ENCODE measurements at places on chromosomes 16 and 17. TPM values are rescaled to one million over a fixed set of nuclear protein-coding genes. Genes with fewer than 3 reads are reported as not detected.

DNA sequence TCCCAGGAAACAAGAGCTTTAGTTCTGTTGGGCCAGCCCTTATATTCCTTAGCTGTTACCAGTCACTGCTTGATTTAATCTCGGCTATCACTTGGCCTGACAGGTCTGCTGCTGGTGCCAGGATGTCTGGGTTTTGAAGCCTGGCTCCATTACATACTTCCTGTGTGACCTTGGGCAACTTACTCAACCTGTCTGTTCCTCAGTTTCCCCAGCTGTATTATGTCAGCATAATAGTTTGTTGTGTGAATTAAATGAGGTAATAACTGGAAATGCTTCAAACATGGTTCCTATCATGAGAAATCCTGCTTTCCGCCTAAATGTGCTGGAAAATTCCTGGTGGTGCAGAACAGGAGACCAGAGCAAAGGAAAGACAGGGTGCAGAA, 50.6 kb upstream of the STH start:
- DNase-seq = no peak

DNA sequence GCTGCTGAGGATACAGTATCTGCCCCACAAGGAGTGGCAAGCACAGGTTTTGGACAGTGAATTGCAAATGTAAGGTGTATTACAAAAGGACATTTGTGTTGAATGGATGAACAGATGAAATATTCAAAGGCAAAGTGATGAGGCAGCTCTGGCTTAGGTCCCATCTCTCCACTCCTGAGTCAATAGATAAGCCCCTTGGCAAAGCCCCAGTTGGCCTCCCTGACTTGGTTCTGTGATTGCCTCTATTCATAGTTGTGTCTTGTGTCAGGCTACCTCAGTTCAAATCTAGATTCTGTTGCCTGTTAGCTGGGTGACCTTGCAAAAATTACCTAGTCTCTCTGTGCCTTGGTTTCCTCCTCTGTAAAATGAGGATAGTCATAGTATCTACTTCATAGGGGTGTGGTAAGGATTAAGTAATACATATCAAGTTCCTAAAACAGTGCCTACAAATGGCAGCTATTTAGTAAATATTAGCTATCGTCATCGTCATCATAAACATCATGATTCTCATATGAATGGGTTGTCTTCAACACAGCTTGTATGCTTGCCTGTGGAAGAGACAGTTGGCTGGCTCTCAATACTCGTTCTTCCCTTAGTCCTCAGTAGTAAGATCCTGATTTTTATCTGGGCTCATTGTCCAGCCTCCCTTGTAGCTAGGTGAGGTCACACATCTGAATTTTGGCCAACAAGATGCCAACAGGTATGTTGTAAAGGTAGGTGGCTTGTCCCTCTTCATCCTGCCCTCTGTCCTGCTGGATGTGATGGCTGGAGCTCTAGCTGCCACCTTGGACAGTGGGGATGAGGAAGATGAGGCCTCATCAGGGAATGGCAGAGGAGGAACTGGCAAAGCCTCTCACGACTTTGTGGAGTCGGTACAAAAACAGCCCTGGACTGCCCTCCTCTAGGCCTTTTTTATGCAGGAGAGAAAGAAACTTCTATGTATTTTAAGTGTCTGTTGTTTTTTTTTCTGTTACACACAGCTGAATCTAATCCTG, 2.1 kb upstream of the MFAP4 start:
- no peak for DNase-seq

DNA sequence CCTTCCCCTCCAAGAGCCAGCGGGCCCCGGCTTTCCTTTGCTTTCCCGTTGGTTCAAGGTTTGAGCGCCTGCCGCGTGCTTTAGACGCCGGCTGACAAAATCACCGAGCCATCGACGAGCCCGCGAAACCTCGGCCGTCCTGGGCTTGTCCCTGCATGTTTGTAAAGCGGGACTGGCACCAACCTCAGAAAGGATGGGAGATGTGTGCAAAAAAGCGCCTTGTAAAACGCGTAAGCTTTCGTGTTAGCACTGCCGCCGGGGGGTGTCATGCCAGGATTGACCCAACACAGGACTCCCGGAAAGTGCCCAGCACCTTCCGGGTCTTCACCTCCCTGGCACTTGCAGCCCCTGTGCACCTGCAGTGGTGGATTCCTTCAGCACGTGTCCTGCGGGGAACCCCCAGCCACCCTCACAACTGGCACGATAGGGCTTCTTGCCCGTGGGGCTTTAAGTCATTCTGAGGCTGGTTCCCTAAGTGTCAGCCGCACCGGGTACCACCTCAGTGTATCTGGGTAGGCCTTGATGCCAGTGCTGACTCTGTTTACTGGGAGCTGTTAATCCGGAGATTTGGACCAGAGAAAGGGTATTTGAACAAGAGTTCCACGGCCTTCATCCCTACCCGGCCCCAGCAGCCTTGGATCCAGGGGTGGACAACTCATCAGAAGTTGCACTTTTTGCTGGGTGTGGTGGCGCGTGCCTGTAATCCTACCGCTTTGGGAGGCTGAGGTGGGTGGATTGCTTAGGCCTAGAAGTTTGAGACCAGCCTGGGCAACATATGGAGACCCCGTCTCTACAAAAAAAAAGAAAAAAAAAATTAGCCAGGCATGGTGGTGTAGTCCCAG, 817 bp downstream of the NDUFAF8 start:
- DNase-seq = no peak

DNA sequence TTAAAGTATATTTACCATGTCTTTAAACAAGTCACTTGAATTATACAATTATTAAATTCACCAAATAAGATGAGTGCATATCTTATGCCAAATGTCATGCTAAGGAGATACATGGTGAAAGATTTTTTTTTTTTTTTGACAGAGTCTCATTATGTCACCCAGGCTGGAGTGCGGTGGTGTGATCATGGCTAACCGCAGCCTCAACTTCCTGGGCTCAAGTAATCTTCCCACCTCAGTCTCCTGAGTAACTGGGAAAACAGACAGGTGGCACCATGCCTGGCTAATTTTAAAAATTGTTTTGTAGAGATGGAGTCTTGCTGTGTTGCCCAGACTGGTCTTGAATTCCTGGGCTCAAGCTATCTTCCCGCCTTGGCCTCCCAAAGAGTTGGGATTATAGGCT, 149.0 kb upstream of the GOT2 start:
- no peak for DNase-seq

DNA sequence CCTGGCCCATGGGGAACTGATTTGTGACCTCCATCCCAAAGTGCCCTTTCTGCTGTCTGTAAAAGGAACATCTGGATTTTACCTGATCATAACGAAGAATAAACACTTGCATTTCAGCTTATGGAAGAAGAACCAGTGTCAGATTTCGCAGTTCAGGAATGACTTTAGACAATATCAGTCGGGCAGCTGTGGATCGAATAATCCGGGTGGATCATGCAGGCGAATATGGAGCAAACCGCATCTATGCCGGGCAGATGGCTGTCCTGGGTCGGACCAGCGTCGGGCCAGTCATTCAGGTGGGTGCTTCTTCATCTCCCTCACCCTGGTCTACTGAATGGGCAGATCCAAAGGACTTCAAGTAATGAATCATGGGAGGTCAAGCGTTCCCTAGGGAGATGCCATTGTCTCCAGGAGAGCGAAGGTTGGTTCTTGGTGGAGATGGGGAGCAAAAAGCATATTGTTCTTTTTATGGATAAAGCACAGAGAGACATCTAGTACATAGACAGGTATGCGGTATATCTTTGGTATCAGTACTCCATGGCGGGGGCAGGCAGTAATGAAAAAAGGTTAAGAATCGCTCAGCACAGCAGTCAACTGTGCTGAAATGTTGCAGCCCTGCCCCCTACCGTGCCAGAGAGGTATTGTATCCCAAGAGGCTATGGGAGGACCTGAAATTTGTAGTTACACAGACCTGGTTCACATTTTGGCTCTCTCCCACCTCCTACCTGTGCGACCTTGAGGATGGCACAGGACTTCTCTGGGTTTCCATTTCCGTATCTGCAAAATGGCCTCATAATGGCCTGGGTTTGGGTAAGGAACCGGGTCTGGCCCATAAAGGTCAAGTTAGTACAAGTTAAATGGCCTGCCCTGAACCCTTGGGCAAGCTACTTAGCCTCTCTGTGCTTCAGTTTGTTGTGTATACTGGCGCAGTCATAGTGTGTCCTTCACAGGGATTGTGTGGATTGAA, 4.7 kb downstream of the COQ7 start:
- peak; percentile 11 for DNase-seq

DNA sequence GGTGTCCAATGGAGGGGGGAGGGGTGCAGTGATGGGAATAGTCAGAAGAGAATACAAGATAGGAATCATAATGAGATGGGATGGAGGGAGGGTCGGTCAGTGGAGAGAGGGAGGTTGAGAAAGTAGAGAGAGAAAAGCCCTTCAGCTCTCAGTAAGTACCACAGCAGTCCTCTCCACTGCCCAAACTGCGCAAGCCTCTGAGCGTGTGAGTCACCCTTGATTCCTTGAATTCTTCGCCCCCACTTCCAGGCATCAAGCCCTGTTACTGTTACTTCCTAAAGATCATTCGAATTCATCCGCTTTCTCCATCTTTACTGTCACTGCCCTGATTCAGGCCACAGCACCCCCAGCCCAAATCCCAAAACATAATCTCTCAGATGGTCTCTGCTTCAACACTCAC, 2.5 kb downstream of the GUCY2D start:
- peak; percentile 84 for DNase-seq

DNA sequence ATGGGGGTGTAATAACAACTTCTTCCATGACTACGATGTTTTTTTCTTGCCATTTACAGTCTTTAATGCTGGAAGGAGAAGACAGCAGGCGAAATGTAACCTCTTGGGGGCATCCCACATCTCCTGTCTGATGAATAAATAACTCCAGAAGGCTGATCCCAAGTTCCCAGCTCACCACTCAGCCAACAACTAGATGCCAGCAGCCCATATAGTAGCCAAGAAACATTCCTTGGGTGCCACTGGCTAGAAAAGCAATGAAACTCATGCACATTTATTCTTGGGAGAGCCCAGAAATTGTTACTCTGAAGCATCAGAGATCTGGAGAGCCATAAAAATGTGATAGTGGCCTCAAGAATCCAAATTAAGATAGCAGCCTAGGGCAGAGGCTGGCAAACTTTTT, 22.7 kb upstream of the TMEM101 start:
- DNase-seq = no peak

The SCIMP gene
- total RNA-seq = not detected

The RETREG3 gene
- total RNA-seq = 60.9 TPM

DNA sequence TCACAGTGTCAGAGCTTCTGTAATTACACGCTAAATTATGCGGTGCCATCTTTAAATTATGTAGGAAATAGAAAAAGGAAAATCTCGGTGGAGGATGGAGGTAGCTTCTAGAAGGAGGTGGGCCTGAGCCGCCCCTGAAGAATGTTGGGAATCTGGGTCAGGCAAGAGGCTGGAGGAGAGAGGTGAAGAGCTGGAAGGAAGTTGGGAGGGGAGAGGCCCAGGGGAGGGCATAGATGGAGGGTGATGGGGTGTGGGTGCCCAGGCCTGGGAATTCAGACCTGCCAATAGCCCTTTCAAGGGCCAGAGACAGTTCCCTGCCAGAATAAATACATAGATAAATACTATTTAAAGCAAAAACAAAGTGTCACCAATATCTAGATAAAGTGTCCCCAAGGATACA, 415.0 kb upstream of the HSBP1 start:
- DNase-seq = no peak

The ZNF469 gene
- total RNA-seq = 17.7 TPM

DNA sequence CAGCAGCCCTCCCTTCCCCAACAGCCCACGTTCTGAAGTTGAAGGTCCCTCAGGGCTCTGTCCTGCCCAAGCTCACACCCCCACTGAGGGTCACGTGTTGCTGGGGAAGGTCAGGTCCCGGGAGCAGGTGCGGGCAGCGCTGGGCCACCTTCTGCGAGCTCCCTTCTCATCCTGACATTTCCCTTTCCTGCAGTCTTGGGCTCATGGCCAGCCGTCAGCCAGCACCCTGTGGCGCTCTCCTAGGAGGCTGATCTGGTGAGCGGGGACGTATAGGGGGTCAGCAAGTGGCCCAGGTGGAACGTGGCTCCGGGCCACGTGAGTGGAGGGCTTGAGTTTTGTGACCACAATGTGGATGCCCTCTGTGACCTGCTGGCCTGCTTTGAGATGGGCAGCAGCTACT, 73.4 kb downstream of the RAP1GAP2 start:
- DNase-seq = no peak

The CTRL gene
- total RNA-seq = 1.2 TPM

- DNase-seq = no peak
These were observed 375 bp upstream of the SPN start for GRCh38 chr16:29662729-29663015.

The MYH1 gene
- total RNA-seq = not detected

The PLD2 gene
- total RNA-seq = 21.4 TPM

- no peak for DNase-seq
These were observed 108.8 kb upstream of the HLF start for GRCh38 chr17:55155856-55156560.

- no peak for DNase-seq
These were observed 854 bp downstream of the MFSD6L start for GRCh38 chr17:8798176-8798845.

The TERB1 gene
- total RNA-seq = 0.16 TPM

The KRTAP9-2 gene
- not detected for total RNA-seq

DNA sequence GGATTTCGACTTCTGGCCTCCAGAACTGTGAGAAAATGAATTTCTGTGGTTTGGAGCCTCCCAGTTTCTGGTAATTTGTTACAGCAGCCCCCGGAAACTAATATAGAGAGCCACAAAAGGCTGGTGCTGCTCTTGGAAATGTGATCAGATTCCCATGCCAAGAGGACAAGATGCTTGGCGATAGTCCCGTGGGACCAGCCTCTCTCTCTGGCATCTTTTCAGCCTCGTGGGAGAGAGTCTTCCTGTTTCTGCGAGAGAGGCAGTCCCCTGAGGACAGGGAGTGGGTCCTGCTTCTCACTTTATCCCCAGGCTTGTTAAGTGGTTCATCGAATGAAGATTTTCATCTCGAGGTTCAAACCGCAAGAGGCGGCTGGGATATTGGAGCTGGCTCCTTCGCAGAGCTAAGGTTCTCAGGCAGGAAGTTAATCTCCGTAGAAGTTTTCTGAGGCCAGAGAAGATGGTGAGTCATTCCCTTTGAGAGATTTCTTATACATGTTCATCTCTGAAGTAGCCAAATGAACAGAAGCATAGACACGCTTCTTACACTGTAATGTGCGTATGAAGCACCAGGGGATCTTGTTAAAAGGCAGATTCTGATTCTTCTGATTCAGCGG, 211.6 kb upstream of the SDK2 start:
- peak; percentile 20 for DNase-seq

DNA sequence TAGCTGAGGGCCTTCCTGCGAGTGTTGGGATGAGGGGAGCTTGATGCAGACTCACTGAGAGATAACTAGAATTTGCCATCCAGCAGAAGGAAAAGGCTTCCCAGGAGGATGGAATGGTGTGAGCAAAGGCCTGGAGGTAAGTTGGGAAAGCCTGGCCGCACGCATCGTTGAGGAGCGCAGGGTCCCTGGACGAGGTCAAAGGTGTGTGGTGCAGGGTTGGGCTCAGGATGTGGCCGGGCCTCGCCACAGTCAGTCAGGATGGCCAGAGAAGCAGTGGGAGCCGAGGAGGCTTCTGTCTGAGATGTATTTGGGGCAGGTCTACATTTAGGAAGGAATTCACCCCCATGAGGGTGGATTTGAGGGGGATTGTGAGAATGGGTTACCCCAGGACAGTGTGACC, 16.4 kb downstream of the DRC3 start:
- no peak for DNase-seq

DNA sequence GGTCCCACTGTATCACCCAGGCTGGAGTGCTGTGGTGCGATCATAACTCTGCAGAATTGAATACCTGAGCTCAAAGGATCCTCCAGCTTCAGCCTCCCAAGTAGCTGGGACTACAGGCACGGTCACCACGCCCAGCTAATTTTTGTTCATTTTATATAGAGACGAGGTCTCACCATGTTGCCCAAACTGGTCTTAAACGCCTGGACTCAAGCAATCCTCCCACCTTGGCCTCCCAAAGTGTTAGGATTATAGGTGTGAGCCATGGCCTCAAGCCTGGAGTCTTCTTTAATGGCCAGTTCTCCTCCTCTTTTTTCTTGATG, 484 bp downstream of the CD300LB start:
- no peak for DNase-seq

The KRT222 gene
- 0.43 TPM for total RNA-seq

All from astrocyte (in vitro differentiated cells and primary cell).